HEK293T (cell line): ENCODE measurements at places on chromosomes 4 and X.

DNA sequence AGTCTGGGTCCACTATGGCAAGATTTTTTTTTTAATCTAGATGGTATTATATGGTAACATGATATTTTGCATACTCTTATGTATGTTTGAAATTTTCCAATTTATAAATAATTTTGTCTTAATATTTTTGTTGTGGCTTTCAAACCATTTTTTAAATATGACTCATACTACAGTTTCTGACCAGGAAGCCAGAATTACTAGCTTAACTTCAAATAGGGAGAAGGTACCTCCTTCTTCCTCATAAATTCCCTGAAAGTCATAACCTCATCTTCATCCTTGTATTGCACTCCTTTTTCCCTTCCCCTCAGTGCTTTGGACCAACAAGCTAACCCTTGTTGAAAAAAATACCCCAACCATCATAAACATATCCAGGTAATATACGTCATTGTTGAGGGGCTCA is 21.6 kb downstream of the ARAP2 start:
- DNase-seq, result no peak

GRCh38 chr4:89509708-89510281 is 202.2 kb upstream of the GPRIN3 start:
- no peak for DNase-seq

DNA sequence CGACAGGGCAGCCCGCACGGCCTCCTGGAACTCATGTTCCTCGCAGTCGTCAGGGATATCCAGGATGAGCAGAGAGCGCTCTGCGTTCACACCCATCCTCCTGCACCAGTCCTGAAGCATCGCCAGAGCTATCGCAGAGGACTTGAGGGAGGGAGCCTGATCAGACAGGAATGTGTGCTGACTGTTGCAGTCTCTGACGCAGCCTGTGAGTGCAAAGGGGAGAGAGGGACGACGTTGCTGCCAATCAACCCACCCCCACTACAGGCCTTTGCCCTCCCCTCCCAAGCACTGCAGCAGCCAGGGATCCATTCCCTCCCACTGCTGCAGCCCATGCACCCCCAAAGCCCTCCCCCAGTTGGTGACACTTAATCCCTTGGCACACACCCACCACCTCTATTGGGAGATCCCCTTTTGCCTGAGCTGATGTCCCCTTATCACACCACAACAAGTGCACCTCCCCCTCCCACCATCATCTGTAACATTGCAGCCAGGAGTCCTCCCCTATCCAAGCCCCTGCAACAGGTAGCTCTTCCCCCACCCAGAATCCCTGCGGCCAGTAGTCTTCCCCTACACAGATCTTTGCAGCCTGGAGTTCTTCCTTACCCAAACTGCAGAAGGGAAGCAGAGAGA is 897 bp downstream of the PNMA6F start:
- DNase-seq, result no peak

- DNase-seq, result no peak
These were observed at the start of gene LONRF3 for GRCh38 chrX:118974088-118974907. Gene LONRF3 (plus strand): TSS chrX:118974618. CDS start chrX:118974781, 163 bp downstream.

DNA sequence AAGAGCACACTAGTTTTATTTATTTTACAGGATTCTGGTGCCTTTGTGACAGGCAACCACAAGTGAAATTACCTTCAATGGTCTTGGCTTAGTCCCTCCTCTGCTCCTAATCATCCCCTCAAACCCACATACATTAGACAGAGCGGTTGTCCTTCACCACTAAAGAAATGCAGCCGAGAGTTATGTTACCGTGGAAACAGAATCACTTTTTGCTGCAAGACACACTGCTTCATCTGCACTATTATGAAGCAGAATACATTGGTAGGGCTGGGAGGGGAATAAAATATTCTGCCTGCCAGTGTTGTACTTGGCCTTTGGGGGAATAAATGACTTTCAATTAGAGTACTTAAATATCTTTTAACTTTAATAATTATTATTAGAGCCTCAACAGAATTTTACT is 75.2 kb downstream of the ARHGEF38 start:
- no peak for DNase-seq

- DNase-seq, result no peak
These were observed 4.4 kb downstream of the MTMR1 start for GRCh38 chrX:150697641-150698040.

- no peak for DNase-seq
These were observed 28.1 kb downstream of the XAGE5 start for GRCh38 chrX:52839137-52839536.

GRCh38 chrX:44795945-44796450 is 47.8 kb upstream of the DUSP21 start:
- DNase-seq, result no peak

DNA sequence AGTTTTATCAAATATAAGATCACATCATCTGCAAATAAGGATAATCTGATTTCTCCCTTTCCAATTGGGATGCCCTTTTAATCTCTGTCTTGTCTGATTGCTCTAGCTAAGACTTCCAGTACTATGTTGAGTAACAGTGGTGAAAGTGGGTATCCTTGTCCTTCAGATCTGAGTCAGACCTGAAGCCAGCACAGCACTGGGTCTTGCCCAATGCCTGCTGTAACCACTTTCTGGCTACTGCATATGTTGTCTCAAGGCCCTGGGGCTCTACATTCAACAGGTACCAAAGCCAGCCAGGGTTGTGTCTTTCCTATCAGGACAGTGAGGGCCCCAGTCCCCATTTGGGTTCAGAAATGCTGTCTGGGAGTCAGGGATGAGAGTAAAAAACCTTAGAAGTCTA is 90.3 kb downstream of the CYSLTR1 start:
- no peak for DNase-seq

- DNase-seq, result no peak
These were observed 247.8 kb upstream of the DKK2 start for GRCh38 chr4:107283587-107284559.

GRCh38 chr4:156591679-156592078 is 379.9 kb downstream of the PDGFC start:
- no peak for DNase-seq

DNA sequence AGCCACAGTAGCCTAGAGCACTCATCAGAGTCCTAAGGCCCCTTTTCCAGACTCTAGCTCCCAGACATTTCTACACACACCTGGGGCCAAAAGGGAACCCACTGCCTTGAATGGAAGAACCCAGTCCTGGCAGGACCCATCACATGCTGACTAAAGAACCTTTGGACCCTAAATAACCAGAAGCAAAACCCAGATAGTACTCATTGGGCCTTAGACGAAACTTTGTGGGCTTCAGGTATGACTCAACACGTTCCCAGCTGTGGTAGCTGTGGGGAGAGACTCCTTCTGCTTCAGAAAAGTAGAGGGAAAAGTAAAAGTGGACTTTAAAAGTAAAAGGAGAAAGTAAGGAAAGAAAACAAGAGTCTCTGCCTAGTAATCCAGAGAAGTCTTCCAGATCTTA is 311.5 kb downstream of the OPHN1 start:
- DNase-seq, result no peak

DNA sequence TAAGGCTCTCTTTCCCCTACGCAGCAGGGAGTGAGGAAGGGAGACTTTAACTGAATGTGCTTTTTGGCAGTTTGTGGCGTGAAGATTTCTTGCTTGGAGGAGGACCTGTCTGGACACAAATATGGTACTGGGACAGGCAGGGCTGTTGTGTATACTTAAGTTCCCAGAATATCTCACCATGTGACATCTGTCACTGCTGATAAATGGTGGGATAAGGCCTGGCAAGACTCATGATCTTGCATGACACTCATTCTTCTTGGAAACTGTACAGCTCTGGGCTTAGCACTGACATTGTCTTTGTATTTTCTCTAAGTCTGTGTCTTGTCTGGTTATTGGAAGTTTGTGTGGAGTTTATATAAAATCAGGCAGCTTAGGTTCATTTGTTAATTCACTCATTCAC is 93.1 kb downstream of the STK32B start:
- DNase-seq, result no peak

GRCh38 chrX:105822138-105823091 is at the start of gene NRK:
Gene NRK (plus strand): TSS chrX:105822539. CDS start chrX:105822846, 307 bp downstream.
- peak; percentile 10 for DNase-seq

- peak; percentile 7 for DNase-seq
These were observed 56.2 kb downstream of the UGT2B10 start for GRCh38 chr4:68871809-68872642.

GRCh38 chr4:103425406-103425805 is 227.3 kb upstream of the CENPE start:
- DNase-seq, result no peak

GRCh38 chrX:48107717-48108116 is 22.7 kb upstream of the SPACA5B start:
- DNase-seq, result no peak

GRCh38 chr4:169342159-169342860 is 71.6 kb upstream of the SH3RF1 start:
- DNase-seq, result no peak

DNA sequence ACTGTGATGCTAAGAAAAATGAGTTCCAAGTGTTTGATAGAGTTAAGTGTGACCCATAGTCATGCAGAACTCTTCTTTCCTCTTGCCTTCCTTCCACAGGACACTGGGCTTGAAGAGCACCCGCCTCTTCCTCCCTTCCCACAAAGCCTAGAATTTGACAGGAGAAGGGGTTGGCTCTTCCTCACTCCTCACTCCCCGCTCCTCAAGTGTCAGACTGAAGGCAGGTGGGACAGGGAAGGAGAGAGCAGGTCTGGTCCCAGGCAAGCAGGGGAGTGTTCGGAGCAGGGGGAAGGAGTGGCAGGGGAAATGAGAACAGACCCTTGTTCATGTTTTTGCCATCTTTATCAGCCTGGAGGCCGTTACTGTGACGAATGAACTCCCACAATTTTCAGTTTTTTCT is 10.7 kb downstream of the MAGED2 start:
- DNase-seq, result no peak

DNA sequence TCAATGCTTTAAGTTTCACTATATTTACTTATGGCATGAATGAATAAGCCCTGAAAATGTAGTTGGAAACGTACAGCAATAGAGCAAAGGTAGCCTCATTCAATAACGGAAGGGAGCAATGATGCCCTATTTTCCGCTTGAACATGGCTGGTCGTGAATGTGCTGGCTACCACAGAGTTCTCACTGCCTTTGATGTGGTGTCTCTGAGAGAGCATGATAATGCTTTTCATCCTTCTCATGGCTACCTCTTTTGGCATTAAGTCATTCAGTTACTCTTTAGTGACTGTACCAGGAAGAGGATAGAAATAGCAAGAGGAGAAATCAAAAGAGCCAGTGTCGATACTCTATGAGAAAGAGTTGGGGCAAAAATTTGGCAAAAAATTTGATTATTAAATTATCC is 308.0 kb downstream of the PPP3CA start:
- DNase-seq, result no peak

- no peak for DNase-seq
These were observed 11.2 kb downstream of the HNRNPD start for GRCh38 chr4:82362565-82362964.

GRCh38 chr4:168557658-168558057 is 60.8 kb downstream of the PALLD start:
- DNase-seq, result no peak

GRCh38 chr4:79576429-79576753 is 168.4 kb upstream of the GK2 start:
- peak; percentile 40 for DNase-seq

- DNase-seq, result no peak
These were observed 109.9 kb downstream of the SH3RF1 start for GRCh38 chr4:169160825-169161224.

DNA sequence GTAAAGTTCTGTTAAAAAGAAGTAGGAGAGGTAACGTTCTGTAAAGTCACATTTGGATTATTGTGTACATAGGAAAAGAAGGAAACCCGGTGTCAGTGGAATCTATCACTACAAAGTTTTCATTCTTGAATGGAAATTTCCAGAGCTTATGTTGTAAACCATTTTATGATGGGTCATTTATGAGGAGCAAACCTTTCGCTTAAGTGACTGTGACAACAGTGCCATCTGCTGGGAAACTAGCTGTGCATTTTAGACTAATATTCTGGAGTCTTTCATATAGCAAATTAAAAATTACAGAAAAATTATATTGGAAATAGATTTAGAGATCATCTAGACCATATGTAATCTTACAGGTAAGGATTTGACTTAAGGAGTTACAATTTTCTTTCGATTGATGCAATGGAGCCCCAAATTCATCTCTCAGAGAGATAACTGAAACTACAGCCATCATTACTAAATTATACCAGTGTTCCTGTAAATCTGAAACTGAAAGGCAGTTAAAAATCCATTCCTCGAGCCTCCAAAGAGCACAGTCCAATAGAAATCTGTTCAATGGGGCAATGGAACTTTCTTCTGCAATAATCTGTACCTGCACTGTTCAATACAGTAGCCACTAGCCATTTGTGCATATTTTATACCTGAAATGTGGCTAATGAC is 26.9 kb downstream of the ASB9 start:
- peak; percentile 49 for DNase-seq

DNA sequence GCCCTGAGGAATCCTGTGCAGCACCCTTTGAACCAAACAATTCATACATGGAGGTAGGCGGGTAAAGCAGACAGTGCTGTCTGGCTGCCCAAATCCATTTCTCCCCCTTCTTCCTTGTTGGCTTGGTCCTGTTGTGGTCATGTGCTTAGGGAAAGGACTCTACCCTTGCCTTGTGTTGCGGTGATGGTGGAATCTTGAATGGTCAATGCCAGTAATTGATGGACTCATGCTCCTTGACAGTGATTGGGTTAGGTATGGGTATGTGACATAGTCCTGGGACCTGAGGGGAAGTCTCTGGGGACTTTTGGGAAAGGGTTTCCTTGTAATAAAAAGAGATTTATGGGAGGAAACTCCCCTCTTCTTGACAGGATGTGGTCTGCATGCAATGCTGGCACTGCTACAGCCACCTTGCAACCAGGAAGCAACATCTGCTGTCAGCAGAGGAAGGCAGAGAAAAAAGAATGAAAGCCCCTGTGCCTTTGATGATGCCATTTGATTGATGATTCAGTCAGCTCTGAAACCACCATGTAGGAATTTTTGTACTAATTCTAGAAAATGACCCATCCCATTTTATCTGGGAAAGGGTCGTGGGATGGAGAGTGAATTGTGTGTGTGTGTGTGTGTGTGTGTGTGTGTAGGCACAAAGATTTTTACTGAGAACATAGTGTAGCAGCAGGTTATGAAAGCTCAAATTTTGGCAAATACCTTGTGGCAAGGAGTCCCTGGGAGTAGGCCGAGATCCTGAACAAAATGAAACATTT is 30.0 kb upstream of the HUWE1 start:
- DNase-seq, result no peak

- DNase-seq, result no peak
These were observed 13.8 kb downstream of the BCOR start for GRCh38 chrX:40083979-40084359.

DNA sequence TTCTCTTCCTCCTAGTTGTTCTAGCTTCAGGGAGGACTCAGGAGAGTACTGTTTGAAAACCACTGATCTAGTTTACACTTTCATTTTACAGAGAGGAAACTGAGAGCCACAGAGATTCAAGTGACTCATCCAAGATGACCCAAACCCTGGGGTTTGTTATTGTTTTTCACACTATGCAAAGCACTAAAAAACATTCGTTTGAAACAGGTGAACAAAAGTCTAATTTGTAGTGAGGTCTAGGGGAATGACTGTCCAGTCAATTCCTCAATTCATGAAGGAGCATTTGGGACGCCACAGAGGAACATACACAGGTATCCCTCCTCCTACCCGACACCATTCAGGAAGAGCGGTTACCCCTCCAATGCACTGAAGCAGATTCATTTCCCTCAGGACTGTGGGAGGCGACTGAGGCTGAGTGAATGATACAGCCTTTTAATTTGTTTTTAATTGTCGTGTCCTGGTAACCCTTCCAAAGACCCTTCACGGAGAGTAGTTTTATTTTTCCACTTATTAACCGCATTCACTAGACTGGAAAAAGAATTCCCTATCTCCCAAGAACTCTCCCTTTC is 30.3 kb downstream of the TLR10 start:
- no peak for DNase-seq

GRCh38 chr4:118124997-118125396 is 90.7 kb downstream of the NDST3 start:
- DNase-seq, result no peak

GRCh38 chrX:107716118-107716684 is 59.4 kb downstream of the TSC22D3 start:
- DNase-seq, result peak; percentile 46
